ENCODE measurements at places on chromosomes 12 and 14. TPM values are rescaled to one million over a fixed set of nuclear protein-coding genes. Genes with fewer than 3 reads are reported as not detected.

- DNase-seq, result no peak
Measured at GRCh38 chr12:119645535-119646059, 22.3 kb upstream of the PRKAB1 start.

GRCh38 chr12:98595243-98595988 is 1.9 kb downstream of the SLC25A3 start:
- peak; percentile 72 for DNase-seq

GRCh38 chr12:2844786-2845185 is 10.0 kb upstream of the NRIP2 start:
- no peak for DNase-seq

DNA sequence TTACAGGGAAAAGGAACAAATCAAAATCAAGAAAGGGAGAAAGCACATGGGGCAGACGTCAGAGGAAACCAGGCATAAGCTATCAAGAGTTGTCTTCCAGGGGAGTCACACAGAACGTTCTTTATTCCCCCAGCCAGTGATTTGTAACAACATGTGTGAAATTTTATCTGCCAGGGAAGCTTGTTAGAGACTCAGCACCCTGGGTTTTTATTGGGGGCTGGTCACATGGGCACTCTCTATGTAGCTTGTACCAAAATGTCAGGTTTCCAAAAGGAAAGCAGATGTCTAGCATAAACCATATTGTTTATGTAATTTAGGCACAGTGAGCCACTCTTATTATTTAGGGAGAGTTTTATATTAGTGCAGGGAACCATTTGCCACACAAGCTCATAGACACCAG is 440.4 kb upstream of the DCN start:
- no peak for DNase-seq

- no peak for DNase-seq
Measured at GRCh38 chr12:40031965-40032364, 73.9 kb downstream of the SLC2A13 start.

- DNase-seq, result no peak
Measured at GRCh38 chr14:82642425-82642824, 1108.8 kb upstream of the SEL1L start.

- no peak for DNase-seq
Measured at GRCh38 chr12:2384533-2385351, 332.0 kb downstream of the CACNA1C start.

DNA sequence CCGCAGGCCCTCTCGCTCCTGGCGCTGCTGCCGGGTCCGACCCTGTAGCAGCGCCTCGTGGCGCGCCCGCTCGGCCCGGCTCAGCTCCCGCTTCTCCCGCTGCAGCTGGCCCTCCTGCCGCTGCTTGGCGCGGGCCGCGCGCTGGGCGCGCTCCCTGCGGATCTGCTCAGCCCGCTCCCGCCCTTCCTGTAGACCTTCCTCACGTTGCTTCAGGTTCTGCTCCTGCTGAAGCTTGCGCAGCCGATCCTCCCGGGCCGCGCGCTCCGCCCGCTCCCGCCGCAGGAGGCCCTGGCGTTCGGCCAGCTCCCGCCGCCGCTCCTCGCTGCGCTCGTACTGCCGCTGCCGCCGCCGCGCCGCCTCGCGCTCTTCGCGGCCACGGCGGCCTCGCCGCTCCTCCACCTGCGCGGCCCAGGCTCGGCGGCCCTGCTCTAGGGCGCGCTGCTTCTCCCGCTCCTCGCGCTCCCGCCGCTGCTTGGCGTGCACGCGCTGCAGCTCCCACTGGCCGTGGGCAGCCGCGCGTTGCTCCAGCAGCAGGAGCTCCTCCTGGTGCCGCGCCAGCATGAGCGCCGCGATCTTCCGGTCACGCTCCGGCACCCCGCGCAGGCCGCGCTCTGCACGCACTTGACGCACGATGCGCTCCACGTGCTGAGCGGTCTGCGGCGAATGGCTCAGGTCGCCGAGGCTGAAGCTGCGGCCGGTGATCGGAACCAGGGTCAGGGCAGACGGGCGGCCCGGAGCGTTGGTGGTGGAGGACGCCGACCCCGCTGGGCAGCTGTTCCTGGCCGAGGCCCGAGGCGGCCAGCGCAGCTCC is 2.4 kb downstream of the CCDC177 start:
- no peak for DNase-seq

The OR5AU1 gene
- not detected for polyA plus RNA-seq

The DPPA3 gene
- polyA plus RNA-seq, result not detected

The KRT74 gene
- not detected for polyA plus RNA-seq

The SERPINA5 gene
- 0.12 TPM for polyA plus RNA-seq
